ENCODE measurements at places on chromosomes 12 and 14.

- peak; percentile 74 for DNase-seq
Observed at GRCh38 chr14:104223101-104224041, 85.0 kb downstream of the KIF26A start.

DNA sequence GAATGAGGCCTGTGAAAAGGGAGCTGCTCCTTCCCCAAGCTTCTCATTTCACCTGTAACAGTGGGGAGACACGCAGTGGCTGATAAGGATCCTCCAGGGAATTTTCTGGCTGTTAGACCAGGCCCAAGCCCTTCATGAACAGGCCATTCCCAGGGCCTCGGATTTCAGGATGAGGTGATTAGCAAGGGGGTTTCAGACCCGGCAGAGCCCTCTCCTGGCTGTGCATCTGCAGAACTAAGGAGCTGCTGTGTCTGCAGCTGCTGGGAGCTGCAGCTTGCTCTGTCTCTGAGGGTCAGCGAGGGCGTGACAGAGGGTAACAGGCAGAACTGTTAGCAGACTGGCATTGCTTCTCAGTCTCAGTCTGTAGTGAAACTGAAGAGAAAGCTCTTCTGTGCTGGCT, 110.4 kb downstream of the KCNA5 start:
- no peak for DNase-seq

- DNase-seq: no peak
Observed at GRCh38 chr14:52935833-52936232, 15.0 kb downstream of the FERMT2 start.

GRCh38 chr12:24111616-24112015, 162.1 kb upstream of the SOX5 start:
- DNase-seq: no peak

- no peak for DNase-seq
Observed at GRCh38 chr14:105500726-105501101, 9.7 kb downstream of the TEDC1 start.

DNA sequence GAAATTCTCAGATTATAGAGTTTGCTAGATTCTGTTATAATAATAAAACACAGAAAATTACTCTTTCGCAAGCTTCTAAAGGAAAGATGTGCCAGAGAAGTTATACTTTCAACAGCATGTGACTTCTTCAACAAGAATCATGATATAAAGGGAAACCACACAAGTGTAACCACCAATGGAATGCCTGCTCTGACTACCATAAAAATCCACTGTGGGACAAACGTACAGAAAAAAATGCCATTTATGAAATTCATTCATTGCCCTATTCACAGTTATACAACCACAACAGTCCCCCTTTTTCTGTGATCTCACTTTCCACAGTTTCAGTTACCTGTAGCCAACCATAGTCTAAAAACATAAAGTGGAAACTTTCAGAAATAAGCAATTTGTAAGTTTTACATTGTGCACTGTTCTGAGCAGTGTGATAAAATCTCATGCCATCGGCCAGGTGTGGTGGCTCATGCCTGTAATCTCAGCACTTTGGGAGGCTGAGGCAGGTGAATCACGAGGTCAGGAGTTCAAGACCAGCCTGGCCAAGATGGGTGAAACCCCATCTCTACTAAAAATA, 3.2 kb downstream of the CATSPERB start:
- DNase-seq: no peak

Data from DMS79 (cell line).